Muscle of leg (tissue), 16 donors: ENCODE measurements at places on chromosomes 16 and 17. TPM values are rescaled to one million over a fixed set of nuclear protein-coding genes. Genes with fewer than 3 reads are reported as not detected.

GRCh38 chr16:10314811-10315210 is 71.0 kb upstream of the ATF7IP2 start:
- H3K27ac ChIP-seq, result no peak overlapping the region
- no peaks in the 10 kb centered on the region for H3K36me3 ChIP-seq
- DNase-seq, result peak; percentile 33
- H3K4me3 ChIP-seq, result no peak overlapping the region
- H3K27me3 ChIP-seq, result no peaks in the 10 kb centered on the region

GRCh38 chr16:53081032-53081424 is 26.2 kb downstream of the CHD9 start:
- no peaks in the 10 kb centered on the region for H3K27me3 ChIP-seq
- H3K36me3 ChIP-seq, result peaks cover 3% of the 10 kb centered on the region
- no peak for DNase-seq

DNA sequence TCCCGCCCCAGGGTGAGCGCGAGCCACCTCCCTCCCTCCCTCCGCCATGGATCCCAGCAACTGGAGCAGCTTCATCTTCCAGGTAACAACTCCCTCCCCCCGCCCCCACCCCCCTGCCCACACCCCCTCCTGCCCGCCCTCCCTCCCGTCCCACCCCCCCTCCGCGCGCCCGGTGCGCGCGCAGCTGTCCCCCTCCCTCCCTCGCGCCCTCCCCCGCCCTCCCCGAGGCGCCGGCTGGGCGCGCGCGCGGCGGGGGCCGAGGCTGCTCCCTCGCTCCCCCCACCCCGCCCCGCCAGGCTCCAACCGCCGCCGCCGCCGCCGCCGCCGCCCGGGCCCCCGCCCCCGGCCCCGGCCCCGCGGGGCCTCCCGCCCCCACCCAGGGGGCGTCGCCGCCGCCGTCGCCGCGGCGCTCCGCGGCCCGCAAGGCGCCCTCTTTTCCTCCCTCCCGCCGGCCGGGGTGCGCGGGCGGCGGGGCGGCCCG is at the start of gene MAZ:
MAZ (plus strand) TSS at position 431 of the 481 bp plus-strand sequence. CDS start 173 bp downstream, outside the sequence.
- peak within 1 kb of the TSS; percentile 98 for H3K27ac ChIP-seq
- DNase-seq, result no peak
- no peaks in the 10 kb centered on the region for H3K27me3 ChIP-seq
- H3K36me3 ChIP-seq, result peaks cover 53% of the 10 kb centered on the region

The CPHXL2 gene
- not detected for total RNA-seq

The KRT31 gene
- 3.3 TPM for total RNA-seq

The PSMB3 gene
- 159 TPM for total RNA-seq

- no peak for DNase-seq
- no peaks in the 10 kb centered on the region for H3K27me3 ChIP-seq
- no peaks in the 10 kb centered on the region for H3K36me3 ChIP-seq
- H3K4me1 ChIP-seq, result peaks cover 15% of the 10 kb centered on the region
- no peak overlapping the region for H3K4me3 ChIP-seq
Measured at GRCh38 chr17:68470961-68471360, 13.7 kb upstream of the WIPI1 start.

GRCh38 chr16:10870808-10871156 is 6.2 kb upstream of the CIITA start:
- H3K4me1 ChIP-seq, result peaks cover 13% of the 10 kb centered on the region
- no peaks in the 10 kb centered on the region for H3K36me3 ChIP-seq
- H3K27me3 ChIP-seq, result peaks cover 4% of the 10 kb centered on the region
- no peak for DNase-seq

GRCh38 chr17:39755554-39756379 is 18.0 kb downstream of the GRB7 start:
- peak overlapping the region; percentile 92 for H3K27ac ChIP-seq
- H3K4me1 ChIP-seq, result peaks cover 21% of the 10 kb centered on the region
- H3K36me3 ChIP-seq, result no peaks in the 10 kb centered on the region
- peaks cover 17% of the 10 kb centered on the region for H3K27me3 ChIP-seq
- no peak for DNase-seq
- H3K4me3 ChIP-seq, result no peak overlapping the region

- peak overlapping the region; percentile 63 for H3K27ac ChIP-seq
- no peak overlapping the region for H3K4me3 ChIP-seq
- peaks cover 4% of the 10 kb centered on the region for H3K36me3 ChIP-seq
- no peaks in the 10 kb centered on the region for H3K27me3 ChIP-seq
Measured at GRCh38 chr17:29682054-29682453, 59.3 kb upstream of the CORO6 start.

- peaks cover 34% of the 10 kb centered on the region for H3K36me3 ChIP-seq
- no peak for DNase-seq
- H3K27me3 ChIP-seq, result no peaks in the 10 kb centered on the region
- no peak overlapping the region for H3K4me3 ChIP-seq
- H3K27ac ChIP-seq, result no peak overlapping the region
Measured at GRCh38 chr17:50487213-50488096, 8.8 kb downstream of the RSAD1 start.

GRCh38 chr16:17230932-17231581 is 239.7 kb downstream of the XYLT1 start:
- H3K27me3 ChIP-seq, result no peaks in the 10 kb centered on the region
- no peak for DNase-seq
- H3K27ac ChIP-seq, result no peak overlapping the region
- H3K4me1 ChIP-seq, result peaks cover 8% of the 10 kb centered on the region

DNA sequence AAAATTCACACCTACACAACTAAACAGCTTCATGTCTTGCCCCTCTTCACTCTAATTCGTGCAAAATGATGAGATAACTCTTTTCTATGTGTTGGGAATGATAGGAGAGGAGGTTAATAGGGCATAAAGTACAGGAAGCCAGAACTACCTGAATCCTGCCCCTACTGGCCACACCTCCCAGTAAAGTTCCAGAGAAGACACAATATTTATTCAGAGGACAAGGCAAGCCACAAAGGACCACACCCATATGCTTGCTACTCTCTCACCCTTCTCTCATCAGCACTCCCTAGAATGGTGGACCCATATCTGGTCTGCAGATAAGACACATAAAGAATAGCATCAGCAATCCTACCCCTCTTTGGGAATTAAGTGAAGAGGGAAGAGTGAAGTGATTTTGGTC is 74.6 kb downstream of the ZNF18 start:
- no peaks in the 10 kb centered on the region for H3K27me3 ChIP-seq
- DNase-seq, result no peak
- H3K4me1 ChIP-seq, result peaks cover 4% of the 10 kb centered on the region
- H3K4me3 ChIP-seq, result no peak overlapping the region
- no peaks in the 10 kb centered on the region for H3K36me3 ChIP-seq

The SALL1 gene
- total RNA-seq, result under 0.01 TPM

- H3K27ac ChIP-seq, result no peak overlapping the region
- H3K4me3 ChIP-seq, result no peak overlapping the region
- H3K4me1 ChIP-seq, result peaks cover 35% of the 10 kb centered on the region
- no peak for DNase-seq
- peaks cover 48% of the 10 kb centered on the region for H3K36me3 ChIP-seq
Measured at GRCh38 chr17:81196505-81197408, 26.0 kb downstream of the CEP131 start.

The IGFALS gene
- total RNA-seq, result 0.22 TPM

The TNS4 gene
- total RNA-seq, result not detected

The HOXB4 gene
- total RNA-seq, result 1.3 TPM

- peaks cover 2% of the 10 kb centered on the region for H3K4me1 ChIP-seq
- H3K4me3 ChIP-seq, result no peak overlapping the region
- H3K27me3 ChIP-seq, result no peaks in the 10 kb centered on the region
- no peak overlapping the region for H3K27ac ChIP-seq
- DNase-seq, result no peak
Measured at GRCh38 chr16:69621225-69621624, 55.5 kb downstream of the NFAT5 start.

DNA sequence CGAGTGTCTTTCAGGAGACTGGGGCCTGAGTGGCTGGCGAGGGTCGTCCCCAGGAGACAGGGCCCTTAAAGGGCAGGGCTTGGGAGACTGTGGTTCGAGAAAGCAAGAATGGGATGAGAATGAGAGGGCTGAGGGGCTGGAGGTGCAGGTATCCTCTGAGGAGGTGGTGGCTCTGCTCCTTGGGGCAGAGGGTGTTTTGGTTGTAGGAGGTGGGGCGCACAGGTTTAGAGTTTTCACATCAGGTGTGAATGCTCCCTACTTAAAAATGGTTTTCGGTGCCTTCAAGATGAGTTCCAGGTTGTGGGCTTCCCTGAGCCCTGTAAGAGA is 430 bp downstream of the BCAS3 start:
- peak overlapping the region; percentile 73 for H3K4me3 ChIP-seq
- no peaks in the 10 kb centered on the region for H3K36me3 ChIP-seq
- H3K27ac ChIP-seq, result peak overlapping the region; percentile 57
- DNase-seq, result peak; percentile 11
- peaks cover 3% of the 10 kb centered on the region for H3K4me1 ChIP-seq
- H3K27me3 ChIP-seq, result no peaks in the 10 kb centered on the region

The TMEM204 gene
- 19.4 TPM for total RNA-seq

The NPIPB2 gene
- total RNA-seq, result 2.5 TPM

DNA sequence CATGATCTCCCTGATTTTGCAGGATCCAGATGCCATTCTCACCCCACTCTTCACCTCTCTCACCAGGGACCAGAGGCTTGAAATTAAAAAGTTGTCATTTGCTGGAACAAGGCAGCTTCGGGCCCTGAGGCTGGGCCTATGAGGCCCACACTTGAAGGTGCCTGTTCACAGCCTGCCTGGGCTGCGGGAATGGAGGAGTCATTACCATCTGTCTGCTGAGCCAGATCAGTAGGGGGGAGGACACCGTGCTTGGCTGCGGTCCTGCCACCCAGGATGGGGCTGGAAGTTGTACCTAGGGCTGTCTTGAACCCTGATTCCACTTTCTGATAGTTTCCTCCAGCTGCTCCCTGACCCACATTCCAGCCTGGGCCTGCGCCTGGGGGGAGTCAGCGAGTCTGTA is 208.3 kb upstream of the N4BP1 start:
- H3K27ac ChIP-seq, result no peak overlapping the region
- no peak overlapping the region for H3K4me3 ChIP-seq
- no peaks in the 10 kb centered on the region for H3K36me3 ChIP-seq
- no peaks in the 10 kb centered on the region for H3K4me1 ChIP-seq
- no peak for DNase-seq

GRCh38 chr16:49490321-49490705 is 116.7 kb downstream of the C16orf78 start:
- H3K4me3 ChIP-seq, result no peak overlapping the region
- H3K4me1 ChIP-seq, result peaks cover 24% of the 10 kb centered on the region
- peaks cover 17% of the 10 kb centered on the region for H3K36me3 ChIP-seq
- H3K27me3 ChIP-seq, result no peaks in the 10 kb centered on the region
- no peak for DNase-seq

The ZNF174 gene
- total RNA-seq, result 8.3 TPM

GRCh38 chr17:78485290-78486168 is 91.7 kb downstream of the DNAH17 start:
- no peak for DNase-seq
- peaks cover 8% of the 10 kb centered on the region for H3K4me1 ChIP-seq
- H3K27ac ChIP-seq, result no peak overlapping the region
- no peaks in the 10 kb centered on the region for H3K36me3 ChIP-seq
- H3K27me3 ChIP-seq, result peaks cover 20% of the 10 kb centered on the region

DNA sequence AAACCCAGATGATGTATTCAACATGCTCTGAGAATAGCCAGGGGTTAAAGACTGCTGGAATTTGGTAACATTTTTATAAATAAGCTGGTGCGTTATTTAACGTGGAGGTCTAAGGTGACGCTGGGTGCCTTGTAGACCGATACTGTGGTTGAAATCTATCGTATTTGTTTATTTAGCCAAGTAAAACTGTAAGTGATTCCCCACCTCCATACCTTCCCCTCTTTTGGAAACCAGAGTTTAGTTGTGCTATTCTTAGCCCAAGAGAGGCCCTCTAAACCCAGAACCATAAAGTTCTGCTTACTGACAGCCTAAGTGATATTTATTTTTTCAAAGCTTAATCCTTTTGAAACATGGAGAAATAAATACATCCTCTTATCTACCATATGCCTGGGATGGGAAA is 744.5 kb downstream of the WWOX start:
- peaks cover 7% of the 10 kb centered on the region for H3K4me1 ChIP-seq
- H3K4me3 ChIP-seq, result no peak overlapping the region
- no peak for DNase-seq
- H3K36me3 ChIP-seq, result no peaks in the 10 kb centered on the region
- peak overlapping the region; percentile 17 for H3K27ac ChIP-seq

- H3K4me3 ChIP-seq, result no peak overlapping the region
- H3K36me3 ChIP-seq, result no peaks in the 10 kb centered on the region
- H3K27ac ChIP-seq, result peak overlapping the region; percentile 67
- H3K4me1 ChIP-seq, result peaks cover 47% of the 10 kb centered on the region
Measured at GRCh38 chr17:76497979-76498875, 3.0 kb downstream of the RHBDF2 start.

DNA sequence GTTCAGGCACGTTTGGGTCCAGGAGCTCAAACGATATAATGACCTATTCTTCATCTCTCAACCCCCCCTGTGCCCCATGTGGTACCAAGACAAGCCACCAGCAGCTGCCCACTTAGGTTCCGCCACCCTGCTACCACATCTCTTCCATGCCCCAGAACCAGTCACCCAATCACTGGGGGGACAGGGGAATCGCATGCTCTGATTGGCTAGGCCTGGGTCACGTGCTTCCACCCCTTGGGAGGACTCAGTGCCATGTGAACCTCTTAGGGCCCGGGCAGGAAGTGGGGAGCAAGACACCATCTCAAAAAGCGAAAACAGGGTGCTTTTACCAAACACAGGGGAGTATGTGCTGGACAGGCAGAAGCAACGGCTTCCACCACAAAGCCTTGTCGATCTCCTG is 91.3 kb downstream of the KATNIP start:
- H3K27me3 ChIP-seq, result no peaks in the 10 kb centered on the region
- no peak overlapping the region for H3K4me3 ChIP-seq
- no peaks in the 10 kb centered on the region for H3K4me1 ChIP-seq
- no peak for DNase-seq
- no peak overlapping the region for H3K27ac ChIP-seq

The NUFIP2 gene
- 32.1 TPM for total RNA-seq

The PPM1D gene
- 7.9 TPM for total RNA-seq

GRCh38 chr17:80950466-80951120 is 41.0 kb upstream of the CHMP6 start:
- DNase-seq, result no peak
- H3K27ac ChIP-seq, result no peak overlapping the region
- no peaks in the 10 kb centered on the region for H3K27me3 ChIP-seq
- peaks cover 49% of the 10 kb centered on the region for H3K36me3 ChIP-seq
- H3K4me1 ChIP-seq, result no peaks in the 10 kb centered on the region

The SF3B3 gene
- 131 TPM for total RNA-seq

GRCh38 chr17:48175692-48176470 is 68.3 kb downstream of the SNX11 start:
- no peak overlapping the region for H3K4me3 ChIP-seq
- H3K27me3 ChIP-seq, result peaks cover 2% of the 10 kb centered on the region
- peak overlapping the region; percentile 26 for H3K27ac ChIP-seq
- H3K36me3 ChIP-seq, result no peaks in the 10 kb centered on the region
- peak; percentile 47 for DNase-seq

DNA sequence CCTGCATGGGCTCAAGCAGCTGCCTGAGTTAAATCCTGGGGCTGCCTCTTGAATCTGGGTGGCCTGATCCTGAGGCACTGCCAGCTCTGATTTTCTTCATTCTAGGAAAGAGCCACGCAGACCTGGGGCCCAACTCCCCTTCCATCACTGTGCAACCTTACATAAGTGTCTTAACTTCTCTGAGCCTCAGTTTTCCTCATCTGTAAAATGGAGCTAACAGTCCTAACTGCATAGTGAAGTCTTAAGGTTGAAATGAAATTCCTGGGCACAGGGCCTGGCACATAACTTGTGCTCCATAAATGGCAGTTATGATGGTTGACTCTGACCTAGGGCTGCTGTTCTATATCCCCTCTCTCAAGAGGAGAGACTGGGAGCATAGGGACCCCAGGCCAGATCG is 236.6 kb downstream of the GSG1L start:
- H3K36me3 ChIP-seq, result no peaks in the 10 kb centered on the region
- DNase-seq, result no peak

GRCh38 chr17:58702708-58703107 is 10.3 kb downstream of the RAD51C start:
- H3K36me3 ChIP-seq, result peaks cover 28% of the 10 kb centered on the region
- H3K27ac ChIP-seq, result no peak overlapping the region
- DNase-seq, result no peak
- no peaks in the 10 kb centered on the region for H3K4me1 ChIP-seq
